Spinal cord (tissue), 10 donors: ENCODE measurements at places on chromosomes 2 and 18. TPM values are rescaled to one million over a fixed set of nuclear protein-coding genes. Genes with fewer than 3 reads are reported as not detected.

The DSC1 gene
- 0.28 TPM for total RNA-seq

The UGT1A3 gene
- total RNA-seq = not detected

DNA sequence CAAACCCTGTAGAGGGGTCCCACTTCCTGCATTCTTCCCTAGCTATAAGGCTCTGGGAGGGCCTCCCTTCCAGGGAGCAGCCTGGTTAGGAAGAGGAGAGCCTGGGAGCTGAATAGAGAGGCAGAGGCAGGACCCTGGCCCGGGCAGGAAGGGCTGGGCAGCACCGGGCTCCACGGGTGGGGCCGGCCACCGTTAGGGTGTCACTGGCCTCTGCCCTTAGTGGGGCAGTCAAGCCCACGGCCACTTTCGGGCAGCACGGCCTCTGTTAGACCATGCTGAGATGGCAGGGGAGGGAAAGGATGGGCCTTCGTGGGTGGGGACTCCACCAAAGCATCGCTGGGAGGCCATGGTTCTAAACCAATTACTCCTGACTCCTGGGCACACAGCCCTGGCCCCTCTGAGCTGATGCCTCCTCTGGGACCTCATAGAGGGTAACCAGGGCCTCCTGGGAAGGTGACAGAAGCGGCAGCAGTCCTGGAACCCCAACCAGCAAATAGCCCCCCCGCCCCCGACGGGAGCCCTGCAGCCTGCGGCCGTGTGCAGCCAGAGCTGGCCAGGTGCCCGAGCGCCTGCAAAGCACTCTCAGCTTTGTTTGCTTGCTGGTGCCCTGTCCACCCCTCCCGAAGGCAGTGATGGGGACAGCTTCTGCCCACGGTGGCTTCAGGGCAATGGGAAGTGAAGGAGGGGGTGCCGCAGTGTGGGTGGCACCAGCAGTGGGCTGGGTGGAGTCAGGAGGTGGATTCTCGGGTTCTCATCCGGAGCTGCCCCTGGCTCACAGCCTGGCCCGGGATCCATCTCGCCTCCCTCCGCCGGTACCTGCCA lies 16.3 kb upstream of the HPCAL1 start:
- no peak for DNase-seq

- no peak for DNase-seq
Observed at GRCh38 chr2:209501579-209501978, 77.7 kb downstream of the MAP2 start.

The PPIL3 gene
- total RNA-seq = 43.9 TPM

- DNase-seq = no peak
Observed at GRCh38 chr2:127423880-127424279, 5.7 kb downstream of the PROC start.

The ALKAL2 gene
- 3.4 TPM for total RNA-seq

DNA sequence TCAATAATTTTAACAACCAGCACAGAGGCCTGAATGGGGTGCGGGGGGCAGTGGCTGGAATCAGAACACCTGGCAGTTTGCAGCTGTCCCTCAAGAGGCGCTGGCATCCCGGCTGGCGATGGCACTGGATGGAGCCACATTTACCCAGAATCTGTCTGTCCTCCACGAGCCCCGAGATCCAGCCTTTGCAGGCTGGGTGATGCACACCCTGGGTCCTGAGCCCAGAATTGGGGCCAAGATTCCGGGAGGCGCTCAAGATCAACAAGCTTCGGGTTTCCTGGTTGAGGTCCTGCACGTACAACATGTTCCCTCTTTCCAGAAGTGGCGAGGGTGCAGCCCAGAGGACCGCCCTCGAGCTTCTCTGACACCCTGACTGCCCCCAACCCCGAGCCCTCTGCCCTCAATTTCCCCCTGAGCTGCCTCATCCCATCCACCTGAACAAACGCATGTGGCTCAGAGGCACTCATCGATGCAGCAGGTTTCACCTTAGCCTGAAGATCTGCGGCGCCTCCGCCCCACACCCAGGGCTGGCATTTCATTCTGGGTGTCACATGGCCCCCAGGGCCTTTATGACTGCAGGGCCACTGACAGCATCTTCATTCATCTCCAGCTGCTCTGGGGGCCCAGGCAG lies 97.5 kb downstream of the TFCP2L1 start:
- DNase-seq = no peak

The MROH2A gene
- not detected for total RNA-seq

The IL1RN gene
- total RNA-seq = 1.8 TPM

DNA sequence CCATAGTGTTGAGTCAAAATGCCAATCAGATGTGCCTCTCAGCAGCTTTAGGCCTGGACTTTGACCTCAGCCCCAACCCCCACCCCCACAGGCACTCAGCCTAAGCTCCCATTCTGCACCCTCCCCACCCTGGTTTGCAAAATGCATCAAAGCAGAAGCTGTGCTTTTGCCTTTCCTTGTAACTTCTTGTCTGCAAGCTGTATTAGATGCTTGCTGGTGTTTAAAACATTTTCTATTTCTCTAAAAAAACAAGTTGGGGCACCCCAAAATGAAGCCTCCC lies 26.6 kb upstream of the STEAP3 start:
- DNase-seq = no peak

The DSG1 gene
- total RNA-seq = 0.20 TPM

The MYO3B gene
- total RNA-seq = 0.50 TPM

The TPO gene
- total RNA-seq = 0.10 TPM

The SERPINB3 gene
- not detected for total RNA-seq

GRCh38 chr18:31791817-31792579 lies 31.3 kb upstream of the SLC25A52 start:
- no peak for DNase-seq

The STAT4 gene
- total RNA-seq = 8.9 TPM

DNA sequence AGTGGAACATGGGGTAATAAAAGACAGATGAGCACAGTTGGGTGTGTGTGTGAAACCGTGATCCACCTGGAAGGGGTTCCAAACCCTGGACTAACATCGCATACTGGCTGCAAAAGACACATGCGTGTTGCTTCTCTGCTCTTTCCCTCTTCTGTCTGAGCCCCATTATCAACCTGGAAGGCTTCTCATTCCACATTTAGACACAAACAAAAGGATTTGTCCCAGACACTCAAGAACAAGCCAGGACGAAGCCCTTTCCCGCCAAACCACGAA lies 7.0 kb upstream of the SP9 start:
- DNase-seq = no peak

The C2orf15 gene
- total RNA-seq = 2.8 TPM

The DQX1 gene
- total RNA-seq = 0.28 TPM

DNA sequence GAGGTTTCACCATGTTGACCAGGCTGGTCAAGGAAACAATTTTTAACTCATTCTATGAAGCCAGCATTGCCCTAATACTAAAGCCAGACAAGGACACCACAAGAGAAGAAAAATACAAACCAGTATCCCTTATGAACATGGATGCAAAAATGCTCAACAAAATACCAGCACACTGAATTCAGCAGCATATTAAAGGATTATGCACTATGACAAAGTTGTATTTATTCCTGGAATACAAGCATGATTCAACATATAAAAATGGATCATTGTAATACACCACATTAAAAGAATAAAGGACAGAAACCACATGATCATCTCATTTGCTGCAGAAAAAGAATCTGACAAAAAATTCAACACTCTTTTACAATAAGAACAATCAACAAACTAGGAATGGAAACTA lies 138.7 kb downstream of the RAB3GAP1 start:
- no peak for DNase-seq

- DNase-seq = no peak
Observed at GRCh38 chr18:37721544-37722522, 156.2 kb upstream of the CELF4 start.

The VWA3B gene
- total RNA-seq = 1.5 TPM

GRCh38 chr18:59661891-59662701 lies 35.1 kb downstream of the CCBE1 start:
- DNase-seq = no peak

- DNase-seq = no peak
Observed at GRCh38 chr2:143463719-143464118, 334.5 kb downstream of the ARHGAP15 start.

DNA sequence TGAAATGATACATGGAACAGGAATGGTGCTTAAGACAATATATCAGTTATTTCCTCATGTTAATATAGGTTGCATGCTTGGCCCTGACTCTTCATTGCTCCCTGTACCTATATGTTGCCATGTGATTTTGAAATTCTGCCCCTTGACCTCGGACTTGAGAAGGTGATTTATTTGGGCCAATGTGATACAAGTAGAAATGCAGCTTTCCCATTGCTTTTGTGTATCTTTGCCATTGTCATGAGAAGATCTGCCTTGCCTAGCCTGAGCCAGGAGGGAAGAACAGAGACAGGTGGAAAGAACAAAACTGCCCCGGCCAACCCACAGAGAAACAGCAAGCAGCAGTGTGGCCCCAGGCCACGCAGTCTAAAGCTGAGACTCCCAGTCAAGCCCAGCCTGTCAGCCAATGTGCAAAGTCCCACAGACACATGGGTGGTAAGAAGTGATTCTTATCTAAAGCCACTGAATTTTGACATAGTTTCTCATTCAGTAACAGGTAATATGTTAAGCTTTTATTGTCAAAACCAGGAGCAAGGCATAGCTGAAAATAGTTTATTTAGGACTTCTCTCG lies 245.7 kb upstream of the RND3 start:
- no peak for DNase-seq

The SH2D6 gene
- not detected for total RNA-seq

- DNase-seq = no peak
Observed at GRCh38 chr2:123777116-123777515, 248.0 kb upstream of the CNTNAP5 start.

DNA sequence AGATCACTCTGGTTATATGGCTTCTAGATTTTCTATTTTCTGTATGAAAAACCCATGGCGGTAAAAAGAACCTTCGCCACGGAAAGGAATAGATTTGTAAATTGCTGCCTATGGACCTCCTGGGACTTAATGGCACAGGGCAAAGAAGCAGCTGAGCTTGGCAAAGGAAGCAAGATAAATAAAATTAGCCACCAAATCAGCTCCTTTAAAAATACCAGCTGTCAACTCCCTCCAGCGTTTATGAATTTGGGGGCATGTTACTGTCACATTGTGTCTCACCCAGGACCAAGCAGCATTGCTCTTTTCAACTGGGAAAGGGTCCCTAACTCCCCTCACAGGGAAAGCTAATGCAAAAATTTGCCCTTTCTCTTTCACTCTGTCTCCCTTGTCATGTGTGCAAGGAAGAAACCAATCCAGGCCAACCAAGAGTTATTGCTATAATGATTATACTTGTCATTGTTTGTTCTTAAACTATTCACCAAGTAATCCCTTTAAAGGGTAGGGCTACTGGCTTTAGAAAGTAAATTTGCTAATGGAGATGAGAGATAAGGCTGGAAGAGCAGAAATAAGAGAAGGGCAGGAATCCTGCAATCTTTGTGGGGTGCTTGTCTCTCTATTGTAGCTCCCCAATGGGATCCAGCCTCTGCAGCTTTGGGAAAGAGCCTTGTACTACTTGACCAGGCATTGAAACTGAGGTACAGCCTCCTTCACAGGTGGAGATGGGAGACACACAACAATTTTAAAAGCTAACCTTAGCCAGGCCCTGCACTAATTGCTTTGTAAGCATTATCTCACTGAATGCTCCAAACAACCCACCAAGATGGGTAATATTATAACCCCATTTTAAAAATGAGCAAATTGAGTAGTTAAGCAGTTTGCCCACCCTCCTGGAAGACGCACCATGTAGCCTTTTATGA lies 119.1 kb upstream of the KLF7 start:
- DNase-seq = no peak

DNA sequence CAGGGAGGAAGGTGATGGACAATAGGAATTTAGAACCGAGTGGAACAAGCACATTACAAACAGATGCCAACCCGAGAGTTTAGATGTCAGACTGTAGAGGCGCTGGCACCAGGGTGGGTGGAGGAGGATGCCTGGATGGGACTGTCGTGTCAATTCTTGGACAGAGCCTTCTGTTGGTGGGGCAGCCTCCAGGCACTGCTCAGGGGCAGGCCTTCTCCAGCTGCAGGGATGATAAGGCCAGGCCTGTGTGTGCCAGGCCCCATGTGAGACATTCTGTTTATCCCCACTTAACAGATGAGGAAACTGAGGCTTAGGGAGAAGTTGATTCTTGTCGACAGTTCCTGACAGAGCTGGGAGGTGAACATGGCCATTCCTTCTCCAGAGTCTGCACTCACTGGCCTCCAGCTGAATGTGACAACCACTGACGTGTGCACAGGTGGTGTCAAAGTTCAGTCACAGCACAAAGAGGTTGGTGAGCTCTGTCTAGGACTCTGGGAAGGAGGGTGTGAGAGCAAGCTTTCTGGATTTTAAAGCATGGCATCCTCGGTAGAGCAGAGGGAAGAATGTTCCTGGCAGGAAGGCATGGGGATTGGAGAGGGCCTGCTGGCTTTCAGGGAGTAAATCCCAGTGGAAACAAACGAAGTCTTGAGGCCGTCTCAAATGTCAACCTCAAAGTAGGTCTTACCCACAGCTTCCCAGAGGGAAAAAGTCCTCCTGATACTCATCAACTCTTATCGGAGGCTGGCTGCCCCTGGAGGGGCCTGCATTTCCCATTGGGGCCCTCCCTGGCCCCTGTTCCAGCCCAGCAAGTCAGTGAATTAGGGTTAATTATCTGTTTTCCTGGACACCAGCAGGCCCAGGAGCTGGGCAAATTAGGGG lies 52.4 kb downstream of the GLI2 start:
- DNase-seq = no peak

The UNC50 gene
- total RNA-seq = 60.7 TPM

The UGT1A4 gene
- not detected for total RNA-seq

DNA sequence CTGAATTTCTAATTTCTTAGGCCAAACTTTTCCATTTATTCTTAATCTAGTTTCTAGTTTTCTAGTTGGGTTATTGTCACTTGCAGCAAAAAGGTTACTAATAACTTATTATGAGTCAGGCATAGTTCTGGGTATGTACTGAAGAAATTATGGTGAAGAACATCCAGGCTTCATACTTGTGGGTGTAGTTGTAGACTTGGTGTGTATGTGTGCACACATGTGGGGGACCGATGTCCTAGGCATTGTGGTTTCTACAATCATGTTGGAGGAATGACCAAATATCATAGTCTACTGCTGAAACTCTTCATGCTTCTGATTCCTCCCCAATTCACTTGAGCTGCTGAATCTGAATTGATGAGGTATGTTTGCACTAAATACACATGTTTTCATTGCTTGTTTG lies 141.2 kb downstream of the PMAIP1 start:
- no peak for DNase-seq
